Head of caudate nucleus (tissue), 42 donors: ENCODE measurements at places on chromosomes 4 and X.
A peak's percentile ranks its signal among the peaks of the same experiment; 100 is the strongest.

GRCh38 chr4:6643141-6643847 lies 2.8 kb downstream of the MRFAP1 start:
- no peak for DNase-seq

GRCh38 chrX:103754401-103754800 lies 22.2 kb upstream of the PLP1 start:
- no peak for DNase-seq

DNA sequence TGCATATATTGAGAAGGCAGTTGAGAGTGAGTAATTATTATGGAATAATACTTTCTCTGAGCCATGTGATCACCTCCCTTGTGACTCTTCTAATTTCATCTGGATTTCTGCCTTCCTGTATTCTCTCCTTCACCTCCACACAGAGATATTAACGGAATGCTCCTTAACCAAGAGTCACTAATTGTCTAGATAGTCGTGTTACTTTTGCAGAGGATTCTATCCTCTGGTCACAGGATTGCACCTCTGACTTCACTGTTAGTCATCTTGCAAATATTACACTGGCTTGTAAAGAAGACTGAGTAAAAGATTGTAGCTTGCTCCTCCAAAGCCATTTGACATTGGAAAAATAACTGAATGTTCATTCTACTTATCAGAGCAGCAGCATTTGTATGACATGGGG lies 160.9 kb downstream of the SH2D1A start:
- DNase-seq, result no peak

GRCh38 chrX:78377186-78377585 lies 49.8 kb upstream of the CYSLTR1 start:
- DNase-seq, result no peak

GRCh38 chrX:88883200-88883599 lies 136.2 kb downstream of the CPXCR1 start:
- DNase-seq, result no peak

- no peak for DNase-seq
Measured at GRCh38 chr4:25993395-25994185, 79.6 kb downstream of the SMIM20 start.

DNA sequence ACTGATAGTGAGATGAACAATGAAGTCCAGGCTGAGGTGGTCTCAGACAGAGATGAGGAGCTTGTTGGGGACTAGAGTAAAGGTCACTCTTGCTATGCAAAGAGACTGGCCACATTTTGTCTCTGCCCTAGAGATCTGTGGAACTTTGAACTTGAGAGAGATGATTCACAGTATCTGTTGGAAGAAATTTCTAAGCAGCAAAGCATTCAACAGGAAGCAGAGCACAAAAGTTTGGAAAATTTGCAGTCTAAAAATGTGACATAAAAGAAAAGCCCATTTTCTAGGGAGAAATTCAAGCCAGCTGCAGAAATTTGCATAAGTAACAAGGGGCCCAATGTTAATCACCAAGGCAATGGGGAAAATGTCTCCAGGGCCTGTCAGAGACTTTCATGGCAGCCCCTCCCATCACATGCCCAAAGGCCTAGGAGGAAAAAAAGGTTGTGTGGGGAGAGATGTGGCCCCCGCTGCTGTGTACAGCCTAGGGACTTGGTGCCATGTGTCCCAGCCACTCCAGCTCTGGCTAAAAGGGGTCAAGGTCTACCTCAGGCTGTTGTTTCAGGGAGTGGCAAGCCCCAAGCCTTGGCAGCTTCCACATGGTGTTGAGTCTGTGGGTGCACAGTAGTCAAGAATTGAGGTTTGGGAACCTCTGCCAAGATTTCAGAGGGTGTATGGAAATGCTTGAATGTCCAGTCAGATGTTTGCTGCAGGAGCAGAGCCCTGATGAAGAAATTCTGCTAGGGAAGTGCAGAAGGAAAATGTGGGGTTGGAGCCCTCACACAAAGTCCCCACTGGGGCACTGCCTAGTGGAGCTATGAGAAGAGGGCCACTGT lies 262.8 kb downstream of the DKK2 start:
- no peak for DNase-seq

GRCh38 chrX:14913241-14913640 lies 40.0 kb downstream of the MOSPD2 start:
- DNase-seq, result no peak

- DNase-seq, result no peak
Measured at GRCh38 chr4:74096265-74096980, 2.6 kb downstream of the CXCL2 start.

- DNase-seq, result peak; percentile 12
Measured at GRCh38 chr4:26992657-26993361, 132.2 kb downstream of the STIM2 start.

- DNase-seq, result no peak
Measured at GRCh38 chrX:78997870-78998558, 52.8 kb downstream of the P2RY10 start.

GRCh38 chrX:73765776-73766430 lies 202.9 kb downstream of the CHIC1 start:
- DNase-seq, result no peak

GRCh38 chr4:19905024-19905423 lies 346.7 kb upstream of the SLIT2 start:
- DNase-seq, result no peak

GRCh38 chr4:134708616-134709015 lies 507.0 kb upstream of the PABPC4L start:
- no peak for DNase-seq
